Lung (tissue), 17 donors: ENCODE measurements at places on chromosomes 6 and 20. TPM values are rescaled to one million over a fixed set of nuclear protein-coding genes. Genes with fewer than 3 reads are reported as not detected.

POM121L2 gene
- not detected for total RNA-seq

CD93 gene
- 239 TPM for total RNA-seq

- no peak for DNase-seq
- peaks cover 4% of the 10 kb centered on the region for H3K27me3 ChIP-seq
- no peaks in the 10 kb centered on the region for H3K36me3 ChIP-seq
- no peak overlapping the region for H3K27ac ChIP-seq
- H3K4me3 ChIP-seq = no peak overlapping the region
These were observed 112.6 kb downstream of the DCDC2 start for GRCh38 chr6:24245275-24245674.

GRCh38 chr6:20915156-20915555, 380.9 kb downstream of the CDKAL1 start:
- no peaks in the 10 kb centered on the region for H3K36me3 ChIP-seq
- no peaks in the 10 kb centered on the region for H3K27me3 ChIP-seq
- H3K4me3 ChIP-seq = no peak overlapping the region
- no peak overlapping the region for H3K27ac ChIP-seq
- peaks cover 6% of the 10 kb centered on the region for H3K4me1 ChIP-seq

GRCh38 chr6:4128072-4128471, 7.3 kb downstream of the ECI2 start:
- peaks cover 8% of the 10 kb centered on the region for H3K4me1 ChIP-seq
- no peaks in the 10 kb centered on the region for H3K27me3 ChIP-seq
- no peak for DNase-seq
- no peak overlapping the region for H3K4me3 ChIP-seq
- H3K27ac ChIP-seq = no peak overlapping the region

DNA sequence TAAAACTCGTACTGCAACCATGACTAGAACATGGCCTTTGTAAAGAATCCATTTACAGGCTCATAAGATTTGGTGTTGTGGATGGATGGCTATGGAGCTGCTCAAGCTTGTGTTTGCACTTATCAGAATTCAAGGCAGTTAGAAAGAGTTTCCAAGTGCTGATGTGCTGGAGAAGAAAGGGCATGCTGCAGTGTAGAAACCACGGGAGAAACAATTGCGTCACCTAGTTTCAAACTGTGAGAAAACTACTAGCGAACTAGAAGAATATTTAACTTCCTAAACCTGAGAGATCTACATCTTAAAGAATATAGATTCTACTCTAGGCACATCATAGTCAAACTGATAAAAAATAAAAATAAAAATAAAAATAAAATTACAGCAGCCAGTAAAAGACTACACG, 116.2 kb downstream of the SGK1 start:
- H3K27ac ChIP-seq = no peak overlapping the region
- no peaks in the 10 kb centered on the region for H3K36me3 ChIP-seq
- no peak for DNase-seq
- H3K27me3 ChIP-seq = no peaks in the 10 kb centered on the region
- H3K4me1 ChIP-seq = no peaks in the 10 kb centered on the region
- H3K4me3 ChIP-seq = no peak overlapping the region

DNA sequence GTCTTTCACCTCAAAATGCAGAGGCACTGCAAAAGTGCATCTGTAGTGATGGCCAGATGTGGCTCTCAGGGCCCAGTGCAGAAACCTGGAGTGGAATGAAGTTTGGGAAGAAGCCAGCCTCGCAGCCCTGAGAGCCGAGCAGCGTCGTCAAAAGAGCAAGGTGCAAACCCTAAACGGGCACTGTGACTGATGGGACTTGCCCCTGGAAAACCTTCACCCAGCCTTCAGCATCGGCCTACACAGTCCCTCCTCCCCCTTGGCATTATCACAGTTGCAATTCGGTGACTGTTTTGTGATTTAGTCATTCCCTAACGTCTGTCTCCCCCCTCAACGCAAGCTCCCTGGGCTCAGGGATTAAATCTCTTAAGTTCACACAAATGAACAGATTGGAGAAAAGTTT, 38.6 kb downstream of the TAF4 start:
- no peaks in the 10 kb centered on the region for H3K27me3 ChIP-seq
- no peak overlapping the region for H3K4me3 ChIP-seq
- no peaks in the 10 kb centered on the region for H3K36me3 ChIP-seq
- H3K4me1 ChIP-seq = peaks cover 4% of the 10 kb centered on the region
- no peak for DNase-seq

TRIM10 gene
- 0.06 TPM for total RNA-seq

DNA sequence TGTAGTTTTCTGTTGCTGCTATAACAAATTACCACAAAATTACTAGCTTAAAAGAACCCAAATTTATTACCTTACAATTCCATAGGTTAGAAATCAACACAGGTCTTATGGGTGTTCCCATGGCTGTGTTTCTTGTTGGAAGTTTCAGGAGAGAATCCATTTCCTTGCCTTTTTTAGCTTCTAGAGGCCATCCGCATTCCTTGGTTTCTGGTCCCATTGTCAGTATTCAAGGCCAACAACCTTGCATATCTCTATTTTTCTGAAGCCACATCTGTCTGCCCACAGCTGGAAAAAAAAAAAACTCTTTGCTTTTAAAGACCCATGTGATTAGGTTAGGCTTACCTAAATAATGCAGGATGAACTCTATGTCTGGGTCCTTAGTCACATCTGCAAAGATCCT, 129.7 kb upstream of the SAMD5 start:
- H3K36me3 ChIP-seq = peaks cover 7% of the 10 kb centered on the region
- H3K27ac ChIP-seq = no peak overlapping the region
- no peak for DNase-seq
- no peaks in the 10 kb centered on the region for H3K27me3 ChIP-seq

DNA sequence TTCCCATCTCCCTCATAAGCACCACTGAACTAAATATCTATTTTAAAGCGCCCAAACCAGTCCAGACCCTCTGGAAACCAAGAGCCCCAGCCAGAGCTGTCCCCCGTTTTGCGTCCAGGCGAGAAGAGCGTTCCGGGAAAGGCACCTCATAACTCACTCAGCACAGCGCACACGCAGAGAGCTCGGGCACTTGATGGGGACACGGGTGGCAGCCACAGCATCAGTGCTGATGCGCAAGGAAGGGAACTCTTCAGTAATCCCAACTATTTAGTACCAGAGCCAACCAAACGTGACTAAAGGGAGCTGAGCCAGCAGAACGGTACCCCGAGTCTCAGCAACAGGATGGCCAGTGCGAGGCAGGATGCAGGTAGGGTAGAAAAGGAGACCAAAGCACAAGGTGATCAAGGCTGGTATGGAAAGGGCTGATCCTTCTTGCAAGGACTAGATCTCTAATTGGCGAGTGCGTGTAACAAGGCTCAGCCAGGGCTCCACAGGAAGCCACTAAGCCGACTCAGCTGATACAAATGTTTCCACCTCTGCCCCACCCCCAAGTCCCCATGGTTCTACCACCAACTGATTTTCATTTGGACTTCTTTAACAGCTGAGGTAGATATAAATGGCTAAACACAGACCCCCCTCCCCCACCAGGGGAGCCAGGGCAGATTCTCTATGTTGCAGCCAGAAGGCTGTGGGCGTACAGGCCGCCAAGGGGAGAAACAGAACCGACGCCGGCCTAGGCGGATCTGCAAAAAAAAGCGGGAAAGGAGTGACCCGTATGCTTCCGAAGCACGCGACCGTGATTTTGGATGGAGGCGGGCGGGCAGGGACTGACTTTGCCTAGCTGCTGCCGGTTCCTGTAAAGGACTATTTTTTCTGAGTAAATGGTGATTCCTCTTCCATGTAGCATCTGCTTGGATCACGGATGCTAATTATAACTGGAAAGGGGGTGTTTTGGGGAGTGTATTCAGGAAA, 183.5 kb upstream of the COL21A1 start:
- no peak overlapping the region for H3K4me3 ChIP-seq
- no peaks in the 10 kb centered on the region for H3K4me1 ChIP-seq
- no peak overlapping the region for H3K27ac ChIP-seq
- no peak for DNase-seq

- H3K27me3 ChIP-seq = no peaks in the 10 kb centered on the region
- DNase-seq = no peak
- H3K4me3 ChIP-seq = no peak overlapping the region
- H3K4me1 ChIP-seq = peaks cover 16% of the 10 kb centered on the region
These were observed 41.9 kb downstream of the TRAM2 start for GRCh38 chr6:52534966-52535390.

- no peak for DNase-seq
- peak overlapping the region; percentile 97 for H3K27ac ChIP-seq
- H3K27me3 ChIP-seq = no peaks in the 10 kb centered on the region
- peak overlapping the region; percentile 69 for H3K4me3 ChIP-seq
- H3K36me3 ChIP-seq = no peaks in the 10 kb centered on the region
These were observed 401 bp upstream of the PHF3 start for GRCh38 chr6:63635215-63635587.

SPTLC3 gene
- total RNA-seq = 23.2 TPM

NQO2 gene
- 47.1 TPM for total RNA-seq

DNA sequence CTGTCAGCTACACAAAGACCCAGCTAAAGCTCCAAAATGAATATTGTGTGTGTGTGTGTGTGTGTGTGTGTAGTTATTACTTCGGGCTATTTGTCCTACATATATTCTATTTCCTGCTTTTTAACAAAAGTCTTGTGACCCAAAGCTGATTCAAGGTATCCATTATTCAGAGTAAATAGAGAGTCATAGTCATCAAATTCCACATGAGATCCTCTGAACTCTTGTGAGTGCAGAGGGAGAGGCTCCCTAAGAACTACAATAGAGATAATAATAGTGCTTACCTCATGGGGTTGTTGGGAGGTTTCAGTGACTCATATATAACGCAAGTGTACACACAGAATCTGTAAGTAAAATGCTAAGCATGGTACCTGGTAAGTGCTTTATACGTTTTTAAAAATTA, 95.6 kb upstream of the SHLD1 start:
- H3K4me3 ChIP-seq = no peak overlapping the region
- peak overlapping the region; percentile 80 for H3K27ac ChIP-seq
- peaks cover 10% of the 10 kb centered on the region for H3K4me1 ChIP-seq
- H3K27me3 ChIP-seq = no peaks in the 10 kb centered on the region

GRCh38 chr6:148263961-148264360, 78.7 kb upstream of the SASH1 start:
- no peak overlapping the region for H3K4me3 ChIP-seq
- H3K4me1 ChIP-seq = no peaks in the 10 kb centered on the region
- no peak for DNase-seq
- no peaks in the 10 kb centered on the region for H3K36me3 ChIP-seq
- H3K27me3 ChIP-seq = no peaks in the 10 kb centered on the region

DPPA5 gene
- total RNA-seq = not detected

- no peaks in the 10 kb centered on the region for H3K4me1 ChIP-seq
- no peaks in the 10 kb centered on the region for H3K36me3 ChIP-seq
- H3K27me3 ChIP-seq = no peaks in the 10 kb centered on the region
- H3K4me3 ChIP-seq = no peak overlapping the region
These were observed 21.5 kb upstream of the PPP1R3G start for GRCh38 chr6:5063617-5064016.

- no peak for DNase-seq
- H3K27ac ChIP-seq = no peak overlapping the region
- peaks cover 11% of the 10 kb centered on the region for H3K27me3 ChIP-seq
- H3K4me1 ChIP-seq = no peaks in the 10 kb centered on the region
- H3K4me3 ChIP-seq = no peak overlapping the region
These were observed 8.8 kb upstream of the PCMTD2 start for GRCh38 chr20:64246616-64247306.

- no peaks in the 10 kb centered on the region for H3K36me3 ChIP-seq
- H3K4me3 ChIP-seq = no peak overlapping the region
- DNase-seq = no peak
These were observed 106.3 kb downstream of the BCAS1 start for GRCh38 chr20:53964067-53964466.

GRCh38 chr6:15096894-15097837, 148.7 kb upstream of the JARID2 start:
- no peak for DNase-seq
- no peak overlapping the region for H3K4me3 ChIP-seq
- no peaks in the 10 kb centered on the region for H3K4me1 ChIP-seq
- no peaks in the 10 kb centered on the region for H3K27me3 ChIP-seq

PTPRA gene
- 47.8 TPM for total RNA-seq

- no peaks in the 10 kb centered on the region for H3K27me3 ChIP-seq
- DNase-seq = no peak
- H3K27ac ChIP-seq = no peak overlapping the region
- H3K36me3 ChIP-seq = no peaks in the 10 kb centered on the region
- H3K4me3 ChIP-seq = no peak overlapping the region
- H3K4me1 ChIP-seq = no peaks in the 10 kb centered on the region
These were observed 437.0 kb downstream of the BTBD3 start for GRCh38 chr20:12354725-12355124.

RGL2 gene
- 74.7 TPM for total RNA-seq

GRCh38 chr6:122428781-122429180, 29.3 kb downstream of the HSF2 start:
- no peaks in the 10 kb centered on the region for H3K4me1 ChIP-seq
- peaks cover 32% of the 10 kb centered on the region for H3K36me3 ChIP-seq
- DNase-seq = no peak
- H3K27ac ChIP-seq = no peak overlapping the region

GRCh38 chr20:47117371-47117770, 222.7 kb downstream of the EYA2 start:
- no peaks in the 10 kb centered on the region for H3K27me3 ChIP-seq
- H3K4me1 ChIP-seq = peaks cover 2% of the 10 kb centered on the region
- no peak overlapping the region for H3K27ac ChIP-seq
- no peak for DNase-seq

DNA sequence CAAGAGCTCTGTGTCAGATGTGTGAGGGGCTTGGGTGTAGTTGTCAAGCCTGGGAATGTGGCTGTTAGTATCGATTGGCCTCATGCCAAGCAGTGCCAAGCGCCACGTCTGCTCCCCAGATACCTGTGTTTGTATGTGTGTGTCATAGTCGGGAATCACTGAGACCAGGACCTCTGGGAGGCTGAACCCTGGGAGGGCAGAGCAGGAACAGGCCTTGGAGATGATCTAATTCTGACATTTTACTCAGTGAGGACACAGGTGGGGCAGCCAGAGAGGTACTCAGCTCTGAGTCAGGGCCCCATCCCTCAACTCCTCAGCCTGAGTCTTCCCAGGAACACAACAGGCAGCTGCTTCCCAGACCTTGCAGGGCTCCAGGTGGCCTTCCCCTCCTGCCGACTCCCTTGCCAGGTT, 51.2 kb upstream of the FANCE start:
- no peaks in the 10 kb centered on the region for H3K36me3 ChIP-seq
- no peaks in the 10 kb centered on the region for H3K4me1 ChIP-seq
- H3K27me3 ChIP-seq = no peaks in the 10 kb centered on the region
- H3K27ac ChIP-seq = peak overlapping the region; percentile 54
- no peak overlapping the region for H3K4me3 ChIP-seq

GRCh38 chr6:163189609-163190008, 224.9 kb upstream of the QKI start:
- no peak for DNase-seq
- H3K27me3 ChIP-seq = no peaks in the 10 kb centered on the region
- no peak overlapping the region for H3K27ac ChIP-seq
- H3K36me3 ChIP-seq = no peaks in the 10 kb centered on the region
- H3K4me3 ChIP-seq = no peak overlapping the region

- H3K4me1 ChIP-seq = no peaks in the 10 kb centered on the region
- no peak for DNase-seq
- H3K27ac ChIP-seq = no peak overlapping the region
These were observed 125.0 kb downstream of the C6orf118 start for GRCh38 chr6:165184192-165184979.
